GM10248 (cell line): ENCODE measurements at places on chromosomes 16 and 17.
A peak's percentile ranks its signal among the peaks of the same experiment; 100 is the strongest.

DNA sequence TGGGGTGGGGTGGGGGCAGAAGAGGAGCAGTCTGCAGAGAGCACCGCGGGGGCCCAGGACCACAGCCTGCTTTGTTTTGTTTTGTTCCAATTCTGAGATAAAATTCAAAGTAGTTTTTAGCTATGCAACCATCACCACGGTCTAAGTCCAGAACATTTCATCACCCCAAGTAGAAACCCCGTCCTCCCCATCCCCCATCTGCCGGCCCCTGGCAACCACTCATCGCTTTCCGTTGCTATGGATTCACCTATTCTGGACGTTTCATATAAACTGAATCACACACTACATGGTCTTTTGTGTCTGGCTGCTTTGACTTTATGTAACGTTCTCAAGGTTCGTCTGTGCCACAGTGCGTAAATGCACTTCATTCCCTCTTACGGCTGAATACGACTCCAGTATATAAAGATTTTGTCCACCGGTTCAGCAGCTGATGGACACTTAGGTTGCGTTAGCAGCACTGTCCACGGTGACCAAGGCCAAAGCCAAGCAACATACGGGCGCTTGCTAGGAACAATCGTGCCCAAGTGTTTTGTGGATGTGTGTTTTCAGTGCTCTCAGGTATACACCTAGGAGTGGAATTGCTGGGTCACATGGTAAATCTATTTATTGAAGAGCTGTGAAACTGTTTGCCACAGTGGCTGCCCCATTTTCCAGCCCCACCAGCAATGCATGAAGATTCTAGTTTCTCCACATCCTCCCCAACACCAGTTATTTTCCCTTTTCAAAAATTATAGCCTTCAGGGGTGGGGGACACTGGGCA lies 27.7 kb upstream of the RASD1 start:
- DNase-seq: no peak

GRCh38 chr16:27402964-27403600 lies 1.1 kb downstream of the IL21R start:
- peak; percentile 53 for DNase-seq

GRCh38 chr16:17555176-17555575 lies 84.4 kb upstream of the XYLT1 start:
- DNase-seq: no peak

GRCh38 chr16:14528306-14528705 lies 101.8 kb downstream of the PARN start:
- no peak for DNase-seq

GRCh38 chr16:22214889-22215288 lies 8.8 kb downstream of the EEF2K start:
- no peak for DNase-seq

DNA sequence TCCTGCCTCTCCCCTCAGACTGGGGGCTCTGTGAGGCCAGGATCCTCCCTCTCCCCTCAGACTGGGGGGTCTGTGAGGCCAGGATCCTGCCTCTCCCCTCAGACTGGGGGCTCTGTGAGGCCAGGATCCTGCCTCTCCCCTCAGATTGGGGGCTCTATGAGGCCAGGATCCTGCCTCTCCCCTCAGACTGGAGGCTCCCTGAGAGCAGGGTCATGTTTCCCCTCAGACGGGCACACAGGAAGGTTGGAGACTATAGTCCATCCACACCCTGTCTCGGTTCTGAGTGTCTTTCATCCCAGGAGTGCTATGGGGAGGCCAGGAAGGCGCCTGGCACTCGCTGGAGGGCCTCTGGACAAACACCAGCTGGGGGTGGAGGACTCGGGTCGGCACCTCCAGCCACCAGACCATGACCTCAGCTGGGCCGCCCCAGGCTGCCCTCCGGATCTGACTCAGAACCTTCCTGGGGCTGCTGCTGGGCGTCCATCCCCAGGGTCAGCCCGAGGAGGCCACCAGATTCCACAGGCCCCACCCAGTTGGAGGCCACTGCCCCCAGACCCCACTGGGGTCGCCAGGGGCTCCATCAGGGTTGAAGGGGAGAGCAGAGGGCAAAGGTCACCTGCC lies 21.9 kb upstream of the DLX4 start:
- DNase-seq: no peak

DNA sequence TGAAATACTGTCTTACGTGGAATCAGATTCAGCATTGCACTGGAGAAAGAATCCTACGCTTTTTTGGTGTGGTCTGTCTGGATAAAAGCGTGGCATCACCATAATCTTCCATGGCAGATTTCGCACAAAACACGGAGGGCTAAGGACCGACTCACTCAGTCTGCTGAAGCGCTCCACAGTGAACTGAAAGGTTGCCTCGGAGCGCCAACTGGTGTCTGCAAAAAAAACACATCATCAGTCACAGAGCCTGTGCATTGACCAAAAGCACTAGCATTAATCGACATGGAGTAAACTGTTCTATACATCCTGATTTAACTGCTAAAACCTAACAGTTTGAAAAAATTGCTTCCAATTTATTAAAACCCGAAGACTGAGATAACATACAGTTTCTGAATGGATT lies 40.5 kb downstream of the USP7 start:
- no peak for DNase-seq

DNA sequence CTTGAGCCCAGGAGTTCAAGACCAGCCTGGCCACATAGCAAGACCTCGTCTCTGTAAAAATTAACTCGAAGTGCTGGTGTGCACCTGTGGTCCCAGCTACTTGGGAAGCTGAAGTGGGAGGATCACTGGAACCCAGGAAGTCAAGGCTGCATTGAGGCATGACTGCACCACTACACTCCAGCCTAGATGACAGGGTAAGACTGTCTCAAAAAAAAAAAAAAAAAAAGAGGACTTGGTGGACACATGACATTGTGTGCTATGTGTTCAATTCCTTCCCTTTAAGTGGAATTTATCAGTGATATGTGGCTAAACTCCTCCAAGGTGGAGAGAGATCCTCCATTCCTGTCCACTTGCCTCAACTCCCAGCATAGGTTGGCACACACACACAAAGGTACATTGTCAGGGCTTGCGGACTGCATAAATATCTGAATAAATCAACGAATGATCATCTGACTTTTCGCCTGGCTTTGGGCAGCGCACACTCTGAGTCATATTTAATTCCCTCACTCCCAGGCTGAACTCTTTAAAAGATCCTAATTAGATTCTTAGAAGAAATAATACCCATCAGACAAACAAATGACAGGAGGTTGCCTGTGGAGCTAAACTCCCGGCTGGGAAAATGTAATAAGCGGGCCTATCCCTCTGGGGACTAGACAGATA lies 25.0 kb upstream of the SYT17 start:
- DNase-seq: no peak

GRCh38 chr16:11129378-11129781 lies 126.6 kb downstream of the SOCS1 start:
- DNase-seq: no peak

DNA sequence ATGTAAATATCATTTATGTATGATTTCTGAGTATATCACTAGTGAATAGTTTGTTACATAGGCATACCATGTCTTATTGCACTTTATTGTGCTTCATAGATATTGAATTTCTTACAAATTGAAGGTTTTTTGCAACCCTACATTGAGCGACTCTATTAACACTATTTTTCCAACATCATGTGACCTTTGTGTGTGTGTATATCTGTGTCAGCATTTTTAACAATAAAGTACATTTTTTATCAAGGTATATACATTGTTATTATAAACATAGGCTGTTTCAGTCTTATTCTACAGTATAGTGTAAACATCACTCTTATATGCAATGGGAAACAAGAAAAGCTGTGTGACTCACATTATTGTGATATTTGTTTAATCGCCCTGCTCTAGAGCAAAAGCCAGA lies 1944.9 kb downstream of the TP53TG3F start:
- DNase-seq: no peak

- no peak for DNase-seq
Measured at GRCh38 chr16:60655514-60656153, 1380.6 kb downstream of the CDH8 start.

DNA sequence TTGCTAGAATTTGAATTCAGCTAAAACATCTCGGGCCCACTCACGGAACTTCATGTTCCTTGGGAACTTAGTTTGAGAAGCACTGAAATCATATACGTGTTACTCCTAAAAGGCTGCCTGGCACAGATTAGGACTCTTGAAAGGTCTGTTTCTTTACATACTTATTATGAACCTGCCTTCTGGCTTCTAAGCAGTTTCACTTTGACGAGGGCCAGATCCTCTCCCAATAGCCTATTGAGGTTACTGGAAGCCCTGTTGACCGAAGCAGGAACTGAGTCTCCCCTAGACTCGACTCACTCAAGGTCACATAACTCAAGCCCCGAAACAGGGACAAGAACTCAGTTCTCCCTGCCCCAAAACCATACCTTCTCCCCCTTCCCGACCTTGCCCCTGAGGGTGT lies 121.9 kb upstream of the PLCG2 start:
- DNase-seq: peak; percentile 46

GRCh38 chr17:68733241-68734176 lies 132.3 kb upstream of the FAM20A start:
- no peak for DNase-seq

DNA sequence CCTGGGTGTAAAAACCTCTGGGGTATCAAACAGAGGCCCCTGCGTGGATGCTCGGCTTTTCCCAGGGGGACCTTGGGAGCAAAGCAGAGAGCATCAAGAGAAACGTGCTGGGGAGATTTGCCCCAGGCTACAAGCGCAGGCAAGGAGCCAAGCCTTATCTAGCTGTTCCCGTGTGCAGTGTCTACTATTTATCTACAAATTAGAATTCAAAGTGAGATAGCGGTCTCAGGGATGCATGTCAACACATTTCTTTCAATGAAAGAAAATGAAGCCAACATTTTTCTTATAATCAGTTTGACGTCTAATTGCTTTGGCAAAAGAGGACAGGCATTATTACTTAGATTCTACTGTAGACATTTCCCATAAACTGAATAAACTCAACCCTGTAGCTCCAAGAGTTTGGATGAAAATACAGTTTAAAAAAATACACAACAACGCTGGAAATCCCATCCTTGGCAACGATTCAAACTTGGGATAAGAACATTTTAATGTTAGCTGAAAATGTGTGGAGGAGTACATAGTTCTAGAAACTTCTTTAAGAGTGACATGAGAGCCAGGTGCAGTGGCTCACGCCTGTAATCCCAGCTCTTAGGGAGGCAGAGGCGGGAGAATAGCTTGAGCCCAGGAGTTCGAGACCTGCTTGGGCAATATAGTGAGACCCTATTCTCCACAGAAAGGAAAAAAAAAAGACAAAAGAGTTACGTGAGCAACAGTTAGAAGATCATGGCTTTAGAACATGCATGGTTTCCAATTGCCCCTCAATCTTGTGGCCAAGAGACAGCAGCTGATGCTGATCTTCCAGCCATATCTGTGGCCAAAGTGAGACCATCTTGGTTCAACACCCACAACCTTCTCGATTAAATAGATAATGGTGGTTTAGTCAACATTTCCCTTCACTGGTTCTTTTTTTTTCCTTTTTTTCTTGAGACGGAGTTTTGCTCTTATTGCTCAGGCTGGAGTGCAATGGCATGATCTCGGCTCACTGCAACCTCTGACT lies 7.2 kb downstream of the SPNS3 start:
- DNase-seq: no peak

- DNase-seq: no peak
Measured at GRCh38 chr17:79943347-79944241, 92.1 kb downstream of the TBC1D16 start.
